ENCODE measurements at places on chromosomes 13 and 19.

GRCh38 chr13:73109288-73109899 is 50.6 kb downstream of the KLF5 start:
- no peak for DNase-seq

DNA sequence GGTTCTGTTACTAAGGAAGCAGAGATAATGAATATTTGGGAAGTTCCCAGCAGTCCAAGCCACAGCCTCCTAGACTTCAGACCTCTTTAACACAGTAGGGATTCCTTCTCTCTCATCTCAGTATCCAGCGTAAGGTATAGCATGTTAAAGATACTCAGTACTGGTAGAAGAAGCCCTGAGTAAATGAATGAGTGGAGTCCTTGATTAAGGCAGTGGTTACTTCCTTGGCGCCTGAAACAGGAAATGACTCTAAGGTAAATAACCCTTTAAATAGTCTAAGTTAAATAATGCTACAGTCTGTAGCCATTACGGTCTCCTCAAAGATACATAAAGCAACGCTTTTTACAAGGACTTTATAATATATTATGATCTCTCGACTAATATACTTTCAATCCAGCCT is 650.8 kb upstream of the MIR17HG start:
- no peak for DNase-seq

GRCh38 chr13:110018009-110018408 is 231.6 kb upstream of the IRS2 start:
- DNase-seq, result no peak

GRCh38 chr19:46226438-46226973 is 3.0 kb upstream of the IGFL1 start:
- DNase-seq, result no peak

DNA sequence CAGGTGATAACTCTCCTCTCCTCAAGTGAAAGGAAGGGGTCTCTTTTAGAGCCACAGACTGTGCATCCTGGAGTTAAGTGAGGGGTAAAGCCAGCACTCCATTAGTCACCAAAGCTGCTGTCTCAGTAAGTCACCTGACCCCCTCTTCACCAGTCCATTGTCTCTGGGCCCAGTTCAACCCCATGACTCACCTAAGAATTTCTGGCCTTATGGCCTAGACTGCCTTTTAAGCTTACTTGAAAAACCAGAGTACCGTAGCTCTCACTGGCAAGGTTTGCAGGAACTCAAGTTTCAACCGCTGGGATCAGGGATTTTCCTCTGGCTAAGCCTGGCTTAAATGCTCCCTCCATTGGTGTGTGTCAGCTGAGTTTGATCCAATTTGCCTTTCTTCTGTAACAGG is 23.4 kb upstream of the EID2 start:
- no peak for DNase-seq

DNA sequence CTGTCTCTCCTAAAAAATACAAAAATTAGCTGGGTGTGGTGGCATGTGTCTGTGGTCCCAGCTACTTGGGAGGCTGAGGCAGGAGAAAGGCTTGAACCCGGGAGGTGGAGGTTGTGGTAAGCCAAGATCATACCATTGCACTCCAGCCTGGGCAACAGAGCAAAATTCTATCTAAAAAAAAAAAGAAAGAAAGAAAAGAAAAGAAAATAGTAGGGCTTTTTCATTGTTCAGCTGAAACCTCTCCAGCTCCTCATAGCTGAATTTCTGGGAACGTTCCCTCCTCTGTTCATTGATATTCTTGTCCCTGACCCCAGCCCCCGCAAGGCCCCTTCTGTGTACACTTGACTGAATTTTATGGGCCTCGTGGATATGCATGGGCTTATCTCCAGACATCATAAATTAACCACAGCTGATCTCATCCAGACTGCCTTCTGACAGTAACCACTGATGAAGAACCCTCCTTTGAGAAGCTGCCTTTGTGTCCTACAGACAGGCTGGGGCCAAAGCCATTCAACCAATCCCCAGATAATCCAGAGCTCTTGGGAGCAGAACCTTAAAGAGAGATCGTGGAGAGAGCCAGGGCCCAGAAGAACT is at the start of gene ELSPBP1:
Gene ELSPBP1 (plus strand): TSS at position 424 of the 594 bp plus-strand sequence. CDS start 14,036 bp downstream, outside the sequence.
- no peak for DNase-seq

- no peak for DNase-seq
Measured at GRCh38 chr19:14081797-14082674, 3.5 kb downstream of the C19orf67 start.

DNA sequence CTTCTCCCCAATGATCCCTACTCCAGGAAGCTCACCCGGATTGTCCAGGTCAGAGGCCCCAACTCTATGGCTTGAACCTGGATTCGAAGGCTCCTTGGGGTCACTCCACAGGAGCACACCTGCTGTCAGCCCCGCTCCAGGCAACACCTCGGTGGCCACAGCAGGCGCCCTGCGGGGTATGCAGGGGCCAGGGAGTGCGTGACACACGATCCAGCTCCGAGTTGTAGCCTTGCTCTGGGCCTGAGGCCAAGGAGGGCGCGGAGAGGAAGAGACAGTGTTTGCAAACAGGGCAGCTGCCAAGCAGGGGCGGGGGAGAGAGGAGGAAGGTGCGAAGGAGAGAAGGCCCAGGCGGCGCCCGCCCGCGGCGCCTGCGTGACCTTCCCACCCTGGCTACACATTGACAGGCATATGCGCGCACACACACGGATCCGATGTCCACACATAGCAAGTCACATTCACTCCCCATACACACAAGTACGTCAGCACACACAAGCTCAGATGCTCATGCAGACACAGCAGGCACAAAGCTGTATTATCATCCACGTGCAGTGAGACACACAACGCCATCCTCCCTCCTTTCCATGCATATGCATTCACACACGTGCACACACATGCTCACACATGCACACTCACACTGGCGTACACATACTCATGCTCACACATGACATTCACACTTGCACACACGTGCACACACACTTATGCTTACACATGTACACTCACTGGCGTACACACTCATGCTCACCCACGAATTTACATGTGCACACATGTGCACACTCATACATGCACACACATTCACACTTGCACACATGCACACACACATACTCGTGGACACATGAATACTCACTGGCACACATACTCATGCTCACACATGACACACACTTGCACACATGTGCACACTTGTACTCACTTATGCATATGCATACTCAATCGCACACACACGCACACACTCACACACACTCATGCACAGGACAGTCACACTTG is 10.4 kb downstream of the SBK2 start:
- DNase-seq, result no peak

- DNase-seq, result no peak
Measured at GRCh38 chr13:113625965-113626721, 31.9 kb downstream of the ATP4B start.

GRCh38 chr19:19134687-19135158 is 3.6 kb downstream of the TMEM161A start:
- DNase-seq, result peak; percentile 77

- no peak for DNase-seq
Measured at GRCh38 chr13:30023196-30023895, 172.9 kb upstream of the UBL3 start.

DNA sequence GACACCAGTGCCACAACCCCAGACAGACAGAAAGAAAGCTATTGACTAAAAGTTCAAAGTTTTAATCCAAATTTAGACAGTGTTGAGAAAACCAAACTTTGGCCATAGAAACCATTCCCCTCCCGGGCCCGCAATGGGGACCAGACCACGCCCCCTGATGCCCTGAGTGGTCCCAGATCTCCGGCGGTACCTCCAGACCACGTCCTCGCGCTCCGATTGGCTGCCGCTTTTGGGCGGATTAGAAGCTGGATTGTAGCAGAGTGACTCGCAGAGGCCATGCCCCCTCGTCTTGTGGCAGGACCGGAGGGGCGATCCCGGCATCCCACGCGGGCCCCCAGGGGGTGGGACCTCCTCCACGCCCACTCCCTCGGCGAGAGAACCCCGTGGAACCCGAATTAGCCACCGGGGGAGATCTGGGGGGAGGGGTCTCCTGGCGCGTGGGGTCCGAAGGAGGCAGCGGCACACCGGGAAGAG is 797 bp upstream of the HSD17B14 start:
- peak; percentile 91 for DNase-seq

DNA sequence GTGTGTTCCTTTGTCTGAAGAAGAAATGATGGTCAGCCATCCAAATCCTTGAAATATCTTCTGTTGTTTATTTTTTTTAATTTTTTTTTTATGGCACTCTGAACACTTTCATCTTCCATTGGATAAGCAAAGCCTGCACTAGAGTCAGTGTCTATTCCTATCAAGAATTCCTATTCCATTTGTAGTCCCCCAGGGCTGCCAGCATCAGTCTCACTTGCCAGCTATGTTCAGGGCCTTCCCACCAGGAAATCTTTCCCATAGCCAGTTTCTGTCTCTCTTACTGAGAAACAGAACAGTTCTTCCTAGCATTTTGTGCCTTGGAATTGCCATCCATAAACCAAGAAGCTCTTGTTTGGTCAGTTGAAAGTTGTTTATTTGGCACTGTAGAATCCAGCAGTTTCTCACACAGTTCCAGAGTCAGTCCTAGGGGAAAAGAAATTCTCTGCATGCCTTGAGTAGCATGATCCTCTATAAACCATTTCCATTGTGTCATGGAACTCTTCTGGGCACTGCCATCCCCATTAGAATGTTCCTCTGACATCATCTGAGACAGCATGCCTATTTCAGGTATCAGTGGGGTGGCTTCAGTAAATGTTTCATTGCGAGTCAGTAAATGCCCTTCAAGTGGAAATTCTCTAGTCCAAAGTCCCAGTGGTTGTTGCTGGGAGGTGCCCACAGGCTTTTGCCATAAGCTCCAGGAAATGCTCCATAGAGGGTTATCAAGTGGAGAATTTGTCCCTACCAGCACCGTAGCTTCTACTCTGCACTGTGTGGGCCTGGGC is 18.7 kb upstream of the SPRYD7 start:
- no peak for DNase-seq

GRCh38 chr13:95226050-95226449 is 75.2 kb downstream of the ABCC4 start:
- no peak for DNase-seq

DNA sequence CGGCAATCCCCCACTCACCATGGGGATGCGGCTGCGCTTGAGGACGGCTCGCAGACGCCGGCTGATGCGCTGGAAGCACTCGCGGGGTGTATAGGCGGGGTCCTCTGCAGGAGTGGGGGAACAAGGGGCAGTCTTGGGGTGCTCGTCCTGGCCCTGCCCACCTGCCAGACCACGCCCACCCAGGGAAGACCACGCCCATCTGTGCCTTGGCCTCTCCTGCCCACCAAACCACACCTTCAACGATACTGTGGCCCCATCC is 6.7 kb downstream of the RNU6-9 start:
- DNase-seq, result no peak

- no peak for DNase-seq
Measured at GRCh38 chr13:27833206-27833605, 40.9 kb downstream of the GSX1 start.

GRCh38 chr13:46039411-46040182 is 12.9 kb downstream of the ZC3H13 start:
- DNase-seq, result no peak

GRCh38 chr13:36163809-36164308 is 32.7 kb upstream of the DCLK1 start:
- no peak for DNase-seq

- no peak for DNase-seq
Measured at GRCh38 chr13:92677571-92677970, 549.0 kb upstream of the GPC6 start.

DNA sequence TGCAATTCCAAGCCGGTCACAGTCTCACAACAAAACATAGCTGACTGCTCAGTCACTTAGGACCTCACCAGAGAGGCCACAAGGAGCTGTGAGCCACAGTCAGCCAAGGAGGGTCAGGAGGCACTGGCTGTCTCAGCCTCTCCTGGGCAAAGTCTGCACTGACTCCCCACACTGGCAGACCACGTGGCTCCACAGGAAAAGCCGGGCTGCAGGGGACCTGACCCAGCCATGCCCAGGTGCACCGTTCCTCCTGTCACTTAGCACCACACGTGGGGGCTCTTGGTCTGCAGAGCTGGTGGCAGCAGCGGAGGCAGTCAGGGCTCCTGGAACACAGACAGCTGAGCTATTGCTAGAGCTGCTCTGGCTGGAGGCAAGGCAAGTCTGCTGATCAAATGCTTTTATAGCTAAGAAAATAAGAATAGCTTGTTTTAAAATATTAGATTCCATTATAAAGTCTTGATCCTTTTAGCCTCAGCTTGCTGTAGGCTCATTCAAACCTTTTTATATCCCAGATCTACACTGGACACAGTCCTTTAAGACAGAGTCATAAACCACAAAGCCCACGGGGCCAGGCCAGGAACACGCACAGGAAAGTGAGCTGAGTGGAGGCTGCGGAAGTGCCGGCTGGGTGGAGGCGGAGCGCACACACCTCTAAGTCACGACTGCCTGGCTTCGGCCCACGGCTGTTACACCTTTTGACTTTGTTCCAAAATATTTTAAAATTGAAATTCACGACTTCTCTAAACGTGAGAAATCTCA is 744.1 kb downstream of the UQCRFS1 start:
- no peak for DNase-seq

DNA sequence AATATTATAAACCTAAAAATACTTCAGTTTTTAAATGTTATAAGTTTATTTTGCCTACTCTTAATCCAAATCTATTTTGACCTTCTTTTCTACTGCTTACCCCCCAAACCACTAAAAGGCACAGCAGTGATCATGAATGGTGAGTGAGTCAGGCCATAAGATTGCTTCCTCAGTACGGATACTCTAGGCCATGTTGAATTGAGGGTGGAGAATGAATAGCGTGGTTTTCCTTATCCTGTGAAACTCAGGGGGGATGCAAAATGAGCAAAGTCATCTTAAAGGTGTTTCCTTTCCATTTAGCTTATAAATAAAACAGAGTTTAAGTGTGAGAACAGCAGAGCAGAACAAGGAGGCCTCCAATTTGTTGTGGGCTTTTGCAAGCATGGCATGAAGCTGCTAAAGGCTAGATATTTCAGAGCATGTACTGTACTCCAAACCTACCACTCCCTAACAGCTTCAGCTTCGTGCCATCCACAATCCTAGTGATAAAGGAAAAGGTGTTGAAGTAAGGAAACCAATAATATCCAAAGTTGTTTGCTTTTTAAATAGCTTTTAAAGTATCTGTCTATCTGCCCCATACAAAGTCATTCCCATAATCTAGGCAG is 25.0 kb downstream of the SERPINE3 start:
- DNase-seq, result no peak

DNA sequence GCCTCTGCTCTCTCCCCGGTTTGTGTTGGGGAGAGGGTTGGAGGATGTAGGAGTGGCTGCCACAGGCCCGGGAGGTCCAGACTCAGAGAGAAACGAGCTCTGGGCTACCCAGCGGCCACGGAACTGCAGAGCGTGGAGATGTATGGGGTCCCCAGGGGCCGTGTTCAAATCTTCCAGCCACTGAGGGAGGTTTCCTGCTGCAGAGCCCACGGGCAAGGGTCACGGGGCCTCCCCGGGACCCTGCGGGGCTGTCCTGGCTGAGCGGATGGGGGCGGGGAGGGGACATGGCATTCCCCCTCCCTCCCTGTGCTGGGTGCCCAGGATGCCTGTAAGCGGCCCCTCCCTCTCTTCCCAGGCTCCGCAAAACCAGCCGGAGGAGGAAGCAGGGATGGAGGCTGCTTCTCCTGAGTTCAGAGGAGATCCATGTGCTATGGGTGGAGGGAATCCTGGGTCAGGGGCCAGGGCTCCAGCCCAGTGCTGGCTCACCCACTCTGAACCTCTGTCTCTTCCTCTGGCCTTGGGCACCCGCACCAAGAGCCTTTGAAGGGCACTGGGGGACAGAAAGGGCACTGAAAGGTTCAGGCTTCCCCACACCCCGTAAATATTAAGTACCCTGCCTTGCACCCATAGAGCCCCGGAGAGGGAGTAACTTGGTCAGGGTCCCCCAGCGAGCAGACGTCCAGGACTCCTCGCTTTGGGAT is 22.6 kb downstream of the SMIM24 start:
- no peak for DNase-seq

GRCh38 chr13:98544104-98544710 is 32.7 kb downstream of the STK24 start:
- no peak for DNase-seq

- peak; percentile 38 for DNase-seq
Measured at GRCh38 chr19:19385896-19386869, 19.3 kb upstream of the GATAD2A start.
